Activated CD4-positive, alpha-beta T cell treated with anti-CD3 and anti-CD28 coated beads for 4 hours (primary cell): ENCODE measurements at places on chromosomes 4 and X.

DNA sequence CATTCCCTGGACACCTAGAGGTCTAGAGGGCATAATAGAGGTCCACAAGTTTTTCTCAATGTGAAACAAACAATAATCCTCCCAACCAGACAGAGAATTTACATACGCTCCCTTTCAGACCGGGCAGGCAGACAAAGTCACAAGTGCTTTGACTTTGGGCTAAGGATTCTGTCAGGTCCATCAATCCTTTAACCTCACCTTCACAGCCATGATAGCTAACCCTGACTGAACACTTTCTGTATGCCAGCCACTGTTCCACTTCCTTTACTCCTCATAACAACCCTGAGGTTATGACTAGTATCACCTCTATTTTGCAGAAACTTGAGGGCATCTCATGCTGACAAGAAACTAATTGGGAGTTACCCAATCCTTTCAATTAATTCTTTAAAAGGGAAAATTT, 118.8 kb upstream of the AFF2 start:
- no peak for DNase-seq

DNA sequence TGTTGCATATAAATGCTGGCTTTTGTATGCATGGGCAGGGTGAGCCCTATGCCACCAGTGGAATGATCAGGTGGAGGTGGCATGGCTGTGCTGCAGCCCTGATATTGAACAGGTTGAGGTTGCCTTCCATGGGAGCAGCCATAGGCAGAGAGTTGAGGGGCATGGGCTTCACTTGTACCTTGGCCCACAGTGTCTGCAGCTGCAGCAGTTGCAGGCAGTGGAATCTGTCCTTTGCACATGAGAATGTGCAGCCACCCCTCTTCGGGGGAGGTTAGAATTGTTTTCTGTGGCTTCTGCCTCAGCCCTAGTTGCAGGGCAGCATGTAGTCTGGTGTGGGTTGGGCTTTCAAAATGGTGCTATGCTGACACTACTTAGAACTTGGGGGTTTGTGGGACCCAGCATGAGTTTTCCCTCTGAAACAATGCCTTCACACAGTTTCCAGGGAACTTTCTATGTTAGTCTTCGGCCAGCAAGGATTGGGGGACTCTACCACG, 25.4 kb upstream of the VSIG1 start:
- DNase-seq, result no peak

- DNase-seq, result no peak
Observed at GRCh38 chr4:168849030-168849675, 160.9 kb downstream of the CBR4 start.

- DNase-seq, result no peak
Observed at GRCh38 chrX:121958886-121959285, 911.5 kb downstream of the GLUD2 start.

DNA sequence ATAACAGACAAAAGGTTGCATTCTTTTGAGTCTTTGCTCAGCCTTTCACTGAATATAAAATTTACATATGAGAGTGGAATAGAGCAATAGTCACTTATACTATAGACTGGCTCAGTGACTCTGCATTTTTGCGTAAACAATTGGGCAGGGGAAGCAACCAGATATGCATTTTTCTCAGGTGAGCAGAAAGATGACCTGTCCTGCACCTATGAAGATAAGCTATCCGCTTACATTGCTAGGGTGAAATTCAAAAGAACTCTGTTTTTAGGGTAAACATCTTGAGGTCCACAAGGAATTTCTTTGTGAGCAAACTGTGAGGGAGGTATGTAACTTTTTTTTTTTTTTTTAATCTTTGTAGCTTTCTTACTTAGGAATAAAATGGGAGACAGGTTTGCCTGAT, 602.4 kb upstream of the PRKX start:
- no peak for DNase-seq
